ENCODE measurements at places on chromosomes 5 and 9. TPM values are rescaled to one million over a fixed set of nuclear protein-coding genes. Genes with fewer than 3 reads are reported as not detected.

Gene BTNL3
- not detected for total RNA-seq

Gene C9
- not detected for total RNA-seq

DNA sequence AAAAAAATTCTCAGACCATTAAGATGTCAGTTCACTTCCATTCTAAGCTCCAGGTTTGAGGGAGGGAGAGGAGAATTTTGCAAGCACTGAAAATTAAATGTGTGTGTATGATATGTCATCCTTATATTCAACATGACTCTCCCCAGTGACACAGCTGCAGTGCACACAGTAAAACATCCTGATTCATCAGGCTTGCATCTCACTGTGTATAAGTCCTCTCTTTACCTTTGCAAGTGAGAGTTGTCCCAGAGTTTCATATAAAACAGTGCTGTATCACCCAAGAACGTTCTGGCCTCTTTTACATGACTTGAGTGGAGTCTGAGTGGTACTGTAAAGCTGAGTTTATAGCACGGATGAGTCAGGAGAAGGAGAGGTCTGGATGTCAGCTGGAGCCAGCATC, 50.0 kb downstream of the DMRT2 start:
- DNase-seq, result no peak

GRCh38 chr9:98129451-98129881, 10.4 kb upstream of the TRIM14 start:
- no peak for DNase-seq

Gene STKLD1
- not detected for total RNA-seq

DNA sequence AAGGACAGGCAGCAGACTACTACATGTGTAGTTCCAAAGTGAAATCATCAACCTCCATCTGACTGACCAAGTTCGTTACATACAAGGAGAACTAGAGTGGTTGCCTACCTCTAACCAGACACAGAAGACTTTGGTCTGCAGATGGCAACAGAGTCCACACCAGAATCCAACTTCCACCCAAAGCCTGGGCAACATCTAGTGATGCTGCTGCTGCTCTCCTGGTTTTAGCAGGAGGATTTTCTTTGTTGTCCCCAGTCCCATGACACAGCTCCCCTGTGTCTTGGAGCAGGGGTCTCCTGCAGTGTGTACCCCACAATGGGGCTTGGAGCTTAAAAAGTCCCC, 46.4 kb upstream of the APC start:
- DNase-seq, result no peak

Gene JADE2
- total RNA-seq, result 44.0 TPM

GRCh38 chr9:567128-567746, 274.3 kb upstream of the DMRT1 start:
- no peak for DNase-seq

Gene LCN6
- not detected for total RNA-seq
